ENCODE measurements at places on chromosomes 11 and 22.
A peak's percentile ranks its signal among the peaks of the same experiment; 100 is the strongest.

- no peak for DNase-seq
Measured at GRCh38 chr22:48301421-48301820, 1526.3 kb downstream of the BRD1 start.

- DNase-seq = peak; percentile 8
Measured at GRCh38 chr11:123357990-123358827, 71.9 kb upstream of the GRAMD1B start.

DNA sequence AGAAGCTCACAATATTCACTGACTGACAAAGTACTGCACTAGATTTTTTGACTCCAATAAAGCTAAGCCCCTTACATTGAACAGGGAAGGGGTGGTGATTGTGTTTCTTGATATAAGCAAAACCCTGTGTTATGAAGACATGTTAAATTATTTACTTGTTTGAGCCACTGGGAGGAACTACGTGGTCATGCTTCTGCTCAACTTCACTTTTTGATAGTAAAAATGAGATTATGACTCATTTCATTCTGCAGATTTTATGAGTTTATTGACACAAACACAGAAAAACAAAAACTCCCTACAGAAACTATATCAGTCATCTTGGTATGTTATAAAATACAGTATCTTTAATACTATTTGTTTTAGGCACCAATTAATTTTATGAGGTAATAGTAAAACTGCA is 124.7 kb downstream of the CADM1 start:
- peak; percentile 1 for DNase-seq

DNA sequence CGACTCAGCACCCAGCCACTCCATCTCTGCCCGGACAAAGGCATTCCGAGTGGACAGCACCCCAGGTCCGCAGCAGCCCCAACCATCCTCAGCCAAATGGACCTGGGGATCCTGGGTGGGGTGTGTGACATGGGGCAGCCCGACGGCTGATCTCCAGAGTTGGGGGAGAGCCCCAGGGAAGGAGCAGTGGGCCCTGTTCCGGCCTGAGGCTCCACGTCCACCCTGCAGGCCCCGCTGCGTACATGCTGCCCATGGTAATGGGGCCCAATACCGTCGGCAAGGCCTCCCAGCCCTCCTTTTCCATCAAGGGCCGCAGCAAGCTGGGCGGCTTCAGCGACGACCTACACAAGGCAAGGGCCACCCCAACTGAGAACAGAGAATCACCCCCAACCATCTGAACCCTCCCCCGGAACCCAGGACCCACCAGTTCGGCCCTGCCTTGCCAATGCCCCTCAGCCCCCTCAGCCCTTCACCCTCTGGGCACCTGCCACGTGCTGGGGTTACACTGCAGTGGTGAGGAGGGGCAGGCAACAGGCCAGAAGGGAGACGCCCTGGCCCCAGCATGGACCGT is 5.4 kb downstream of the SCGB1C1 start:
- no peak for DNase-seq

DNA sequence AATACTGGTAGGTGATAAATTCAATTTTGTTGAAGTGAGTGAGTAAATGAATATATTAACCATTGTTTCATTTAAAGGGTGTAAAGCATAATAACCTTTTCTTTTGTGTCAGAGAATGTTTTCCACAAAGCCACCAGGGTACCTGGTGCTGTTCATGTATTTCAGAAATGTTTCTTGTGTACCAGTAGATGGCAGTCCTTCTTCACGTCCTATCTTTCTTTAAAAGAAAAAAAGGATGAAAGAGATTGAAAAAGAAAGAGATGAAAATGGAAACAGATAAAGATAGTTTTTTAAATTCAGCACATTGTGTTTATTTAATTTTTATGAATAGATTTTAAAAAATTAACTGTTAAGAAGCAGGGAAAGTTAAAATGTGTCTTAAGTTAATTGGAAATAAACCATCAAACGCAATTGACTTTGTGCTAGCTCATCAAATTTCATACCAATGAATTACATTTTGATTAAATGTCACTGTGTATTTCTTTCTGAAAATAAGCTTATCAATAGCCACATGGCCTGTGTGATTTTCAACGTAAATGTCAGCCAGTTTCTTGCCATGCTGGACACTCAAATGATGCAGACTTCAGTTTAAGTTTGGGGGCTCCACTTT is 65.5 kb upstream of the CHORDC1 start:
- DNase-seq = no peak

Measured in GM18507 (cell line).